ENCODE measurements at places on chromosomes 7 and 10.

DNA sequence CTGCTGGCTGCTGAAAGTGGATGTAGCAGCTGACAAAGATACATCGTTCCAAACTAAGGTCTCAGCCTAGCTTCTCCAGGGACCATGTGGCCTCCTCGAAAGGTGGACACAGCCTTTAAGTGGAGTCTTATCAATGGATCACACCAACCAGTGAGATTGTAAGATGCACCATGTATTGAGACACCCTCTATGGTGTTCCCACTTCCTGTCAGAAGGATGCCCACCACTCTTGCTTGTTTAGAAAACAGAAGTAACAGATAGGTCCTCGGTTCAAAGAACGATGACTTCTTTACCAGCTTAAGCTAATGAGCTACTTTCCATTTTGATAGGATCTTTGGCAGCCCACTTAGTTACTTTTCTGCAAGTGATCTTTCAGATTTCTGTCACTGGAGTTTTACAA is 34.3 kb downstream of the SLC25A13 start:
- DNase-seq, result no peak

DNA sequence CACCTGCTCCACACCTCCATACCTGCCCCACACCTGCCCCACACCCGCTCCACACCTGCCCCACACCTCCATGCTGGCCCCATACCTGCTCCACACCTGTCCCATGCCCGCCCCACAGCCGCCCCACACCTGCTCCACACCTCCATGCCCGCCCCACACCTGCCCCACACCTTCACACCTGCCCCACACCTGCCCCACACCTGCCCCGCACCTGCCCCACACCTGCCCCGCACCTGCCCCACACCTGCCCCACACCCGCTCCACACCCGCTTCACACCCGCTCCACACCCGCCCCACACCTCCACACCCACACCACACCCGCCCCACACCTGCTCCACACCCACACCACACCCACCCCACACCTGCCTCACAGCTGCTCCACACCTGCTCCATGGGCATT is 53.0 kb downstream of the PARP12 start:
- DNase-seq, result no peak

DNA sequence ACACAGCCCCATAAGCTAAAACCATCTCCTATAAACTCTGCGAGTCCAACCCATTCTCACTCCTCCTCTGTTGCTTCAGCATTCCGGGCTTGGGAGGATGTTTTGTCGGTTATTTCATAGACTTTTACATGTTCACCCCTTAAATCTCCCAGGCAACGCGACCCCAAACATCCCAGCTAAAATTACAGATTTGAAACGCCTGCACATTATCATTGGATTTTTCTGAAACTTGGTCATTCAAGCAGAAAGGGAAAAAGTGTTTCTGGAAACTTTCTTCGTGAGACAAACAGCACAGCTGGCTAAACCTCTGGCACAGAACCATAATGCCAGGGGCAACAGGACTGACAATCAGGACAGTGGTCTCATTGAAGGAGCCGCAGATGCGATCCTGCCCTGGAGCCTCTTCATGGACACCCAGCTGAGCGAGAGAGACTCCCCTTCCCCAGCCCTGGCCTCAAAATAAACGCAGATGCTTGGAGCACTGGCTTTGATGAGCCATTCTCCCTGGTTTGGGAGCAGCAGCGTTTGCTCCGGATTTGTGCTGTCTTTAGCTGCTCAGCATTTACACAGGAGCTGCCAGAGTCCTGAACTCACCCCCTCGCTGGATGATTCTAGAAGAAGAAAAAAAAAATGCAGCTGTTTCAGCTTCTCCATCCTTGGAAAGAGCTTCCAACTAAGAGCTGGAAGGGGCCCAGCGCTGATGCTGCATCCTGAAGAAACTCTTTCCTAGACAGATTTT is 30.1 kb downstream of the AFAP1L2 start:
- no peak for DNase-seq

DNA sequence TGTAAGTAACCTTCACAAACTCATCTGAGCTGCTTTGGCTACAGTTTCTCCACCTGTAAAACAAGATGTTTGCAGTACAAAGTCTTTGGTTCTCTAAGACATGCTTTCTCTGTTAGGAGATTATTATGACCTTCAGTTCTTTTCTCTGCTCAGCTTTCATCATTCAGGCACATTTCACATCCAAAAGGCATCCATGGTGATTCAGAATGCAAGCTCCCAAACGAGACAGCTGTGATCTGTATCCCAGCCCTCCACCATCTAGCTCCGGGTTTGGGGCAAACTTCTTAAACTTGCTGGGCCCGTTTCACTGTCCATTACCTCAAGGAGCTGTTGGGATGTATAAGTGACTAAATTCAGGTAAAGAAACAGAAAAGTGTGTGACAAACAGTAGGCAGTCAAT is 95.8 kb upstream of the COL1A2 start:
- no peak for DNase-seq

GRCh38 chr7:18861514-18862118 is 255.8 kb downstream of the TWIST1 start:
- no peak for DNase-seq

DNA sequence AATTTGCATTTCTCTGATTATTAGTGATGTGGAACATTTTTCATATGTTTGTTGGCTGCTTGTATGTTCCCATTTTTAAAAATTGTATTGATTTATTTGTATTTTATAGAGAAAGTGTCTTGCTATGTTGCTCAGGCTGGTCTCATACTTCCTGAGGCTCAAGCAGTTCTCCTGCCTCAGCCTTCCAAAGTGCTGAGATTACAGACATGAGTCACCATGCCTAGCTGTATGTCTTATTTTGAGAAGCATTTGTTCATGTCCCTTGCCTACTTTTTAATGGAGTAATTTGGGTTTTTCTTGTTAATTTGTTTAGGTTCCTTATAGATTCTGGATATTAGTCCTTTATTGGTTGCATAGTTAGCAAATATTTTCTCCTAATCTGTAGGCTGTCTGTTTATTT is 214.2 kb upstream of the KAT6B start:
- no peak for DNase-seq

DNA sequence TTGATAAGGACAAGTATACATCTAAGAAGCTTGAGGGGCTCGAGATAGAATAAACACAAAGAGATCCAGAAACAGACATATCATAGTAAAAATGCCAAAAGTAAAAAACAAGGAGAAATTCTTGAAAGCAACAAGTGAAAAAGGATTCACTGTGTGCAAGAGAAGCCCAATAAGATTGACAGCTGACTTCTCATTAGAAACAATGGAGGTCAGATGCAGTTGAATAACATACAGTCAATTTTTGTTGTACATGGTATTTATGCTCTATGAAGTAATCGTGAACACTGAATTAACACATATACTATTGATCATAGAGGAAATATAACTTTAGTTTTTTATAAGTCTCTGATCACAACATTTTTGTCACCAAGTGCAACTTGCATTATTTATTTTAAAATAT is 982.8 kb upstream of the SORCS1 start:
- no peak for DNase-seq

DNA sequence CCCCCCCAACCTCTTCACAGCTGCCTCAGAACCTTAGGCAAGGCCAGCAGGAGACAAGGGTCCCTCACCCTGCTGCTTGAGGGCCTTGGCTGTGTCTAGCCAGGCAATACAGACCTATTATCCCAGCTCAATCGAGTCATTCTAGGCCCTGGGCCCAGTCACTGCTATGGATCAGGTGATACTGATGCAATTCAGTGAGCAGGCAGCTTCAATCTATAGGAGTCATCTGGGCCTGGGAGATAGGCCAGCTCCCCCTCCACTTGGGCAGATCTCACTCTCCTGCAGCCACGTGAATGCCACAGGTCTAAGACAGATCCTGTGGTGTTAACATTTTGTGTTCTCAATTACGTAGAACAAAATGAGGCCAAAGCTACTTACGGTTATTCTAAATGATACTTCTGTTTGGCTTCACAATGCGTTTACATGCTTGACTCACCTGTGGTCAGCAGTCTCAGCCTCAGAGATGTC is 68.0 kb upstream of the LRRC4 start:
- DNase-seq, result no peak

GRCh38 chr7:69534461-69535041 is 63.7 kb upstream of the AUTS2 start:
- no peak for DNase-seq

DNA sequence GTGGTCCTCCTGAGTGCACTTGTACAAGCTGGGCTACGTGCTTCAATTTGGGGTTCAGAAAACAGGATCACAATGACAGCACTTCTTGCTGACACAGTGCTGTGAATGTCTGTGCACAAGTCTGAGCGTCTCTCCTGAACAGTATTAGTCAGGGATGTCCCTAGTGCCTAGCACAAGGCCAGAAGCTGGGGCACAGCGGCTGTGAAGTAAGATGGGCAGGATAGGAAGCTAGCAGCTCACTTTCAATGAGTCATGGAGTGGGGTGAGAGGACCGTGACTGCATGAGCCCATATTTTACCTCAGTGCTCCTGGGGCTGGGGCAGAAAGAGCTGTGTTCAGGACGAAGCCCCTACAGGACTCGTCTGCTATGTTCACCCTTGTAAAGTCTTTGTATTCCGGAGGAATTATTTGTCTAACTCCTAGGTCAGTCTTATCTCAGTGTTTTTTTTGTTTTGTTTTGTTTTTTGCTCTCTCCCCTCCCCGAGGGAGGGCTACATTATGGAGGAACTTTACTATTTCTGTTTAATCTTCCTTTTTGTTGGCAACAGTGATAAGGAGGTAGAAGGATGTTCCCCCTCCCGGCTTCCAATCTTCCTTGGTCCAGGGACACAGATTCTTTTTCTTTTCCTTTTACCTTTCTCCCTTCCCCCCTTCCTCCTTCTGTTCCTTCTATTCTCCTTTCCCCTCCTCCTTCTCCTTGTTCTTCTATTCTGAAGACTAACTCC is 2.8 kb upstream of the LRMDA start:
- DNase-seq, result peak; percentile 41

DNA sequence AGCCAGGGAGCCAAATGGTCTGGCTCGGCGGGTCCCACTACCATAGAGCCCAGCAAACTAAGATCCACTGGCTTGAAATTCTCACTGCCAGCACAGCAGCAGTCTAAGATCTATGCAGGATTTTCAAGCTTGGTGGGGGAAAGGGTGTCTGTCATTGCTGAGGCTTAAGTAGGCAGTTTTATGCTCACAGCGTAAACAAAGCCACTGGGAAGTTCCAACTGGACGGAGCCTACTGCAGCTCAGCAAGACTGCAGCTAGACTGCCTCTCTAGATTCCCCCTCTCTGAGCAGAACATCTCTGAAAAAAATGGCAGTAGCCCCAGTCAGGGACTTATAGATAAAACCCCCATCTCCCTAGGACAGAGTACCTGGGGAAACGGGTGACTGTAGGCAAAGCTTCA is 277.6 kb upstream of the PHF14 start:
- no peak for DNase-seq

DNA sequence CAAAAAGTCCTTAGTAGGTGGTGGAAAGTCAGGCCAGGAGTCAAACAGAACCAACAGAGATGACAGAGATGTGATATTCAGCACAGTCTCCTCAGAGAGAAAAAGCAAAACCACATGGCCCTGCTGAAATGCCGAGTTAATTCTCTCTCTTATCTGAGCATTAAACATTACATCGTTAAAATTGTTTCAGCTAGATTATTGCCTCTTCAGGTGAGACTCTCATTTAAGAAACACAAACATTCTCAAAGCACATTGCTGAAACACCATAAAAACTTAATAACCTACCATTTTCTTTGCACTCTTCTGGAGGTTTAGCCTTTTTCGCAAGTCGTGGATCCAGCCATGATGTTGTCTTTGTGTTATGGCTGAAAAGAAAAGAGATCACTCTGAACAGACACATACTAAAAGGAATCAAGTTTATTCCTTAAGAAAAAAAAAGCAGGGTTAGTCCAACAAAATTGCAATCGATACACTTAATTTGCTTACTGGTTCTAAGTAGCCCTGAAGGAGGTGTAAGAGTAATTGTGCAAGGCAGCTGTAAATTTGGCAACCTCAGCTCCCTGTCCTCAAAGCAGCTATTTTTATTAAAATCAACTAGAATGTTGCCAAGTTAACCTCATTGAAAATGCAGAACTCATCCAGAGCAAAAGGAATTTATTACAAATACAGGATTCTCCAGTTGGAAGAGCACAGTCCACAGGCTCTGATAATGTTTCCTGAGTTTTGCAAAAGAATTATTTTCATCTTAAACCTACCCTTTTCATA is 691.1 kb downstream of the PHTF2 start:
- DNase-seq, result no peak

DNA sequence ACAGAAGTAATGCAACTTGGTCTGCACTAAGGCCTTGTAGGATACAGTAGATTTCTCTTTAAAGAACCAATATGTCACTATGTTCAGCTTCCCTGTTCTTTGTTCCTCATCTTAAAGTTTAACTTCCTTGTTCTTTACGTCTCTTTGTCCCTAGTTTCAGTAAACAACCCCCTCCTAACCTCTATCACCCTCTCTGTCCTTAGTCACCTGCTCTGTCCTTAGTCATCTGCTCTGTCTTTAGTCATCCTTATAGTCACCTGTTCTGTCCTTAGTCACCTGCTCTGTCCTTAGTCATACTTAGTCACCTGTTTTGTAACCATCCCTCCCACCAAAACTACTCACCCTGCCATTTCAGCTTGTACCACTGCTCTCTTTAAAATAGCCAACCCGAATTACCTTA is 144.6 kb upstream of the TMEM106B start:
- DNase-seq, result no peak

DNA sequence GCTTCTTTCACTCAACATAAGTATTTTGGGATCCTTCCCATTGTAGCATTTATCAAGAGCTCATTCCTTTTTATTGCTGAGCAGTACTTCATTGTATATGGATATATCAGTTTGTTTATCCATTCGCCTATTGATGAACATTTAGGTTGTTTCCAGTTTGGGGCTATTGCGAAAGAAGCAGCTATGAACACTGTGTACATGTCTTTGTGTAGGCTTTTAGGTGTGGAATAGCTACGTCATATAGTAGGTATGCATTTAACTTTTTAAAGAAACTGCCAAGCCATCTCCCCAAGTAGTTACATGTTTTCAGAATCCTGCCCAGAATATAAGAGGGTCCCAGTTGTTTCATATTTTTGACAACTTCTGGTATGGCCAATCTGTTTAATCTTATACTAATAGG is 468.1 kb downstream of the IPMK start:
- DNase-seq, result no peak
